Transverse colon (tissue), 4 donors: ENCODE measurements at places on chromosomes 16 and 17. TPM values are rescaled to one million over a fixed set of nuclear protein-coding genes. Genes with fewer than 3 reads are reported as not detected.

DNA sequence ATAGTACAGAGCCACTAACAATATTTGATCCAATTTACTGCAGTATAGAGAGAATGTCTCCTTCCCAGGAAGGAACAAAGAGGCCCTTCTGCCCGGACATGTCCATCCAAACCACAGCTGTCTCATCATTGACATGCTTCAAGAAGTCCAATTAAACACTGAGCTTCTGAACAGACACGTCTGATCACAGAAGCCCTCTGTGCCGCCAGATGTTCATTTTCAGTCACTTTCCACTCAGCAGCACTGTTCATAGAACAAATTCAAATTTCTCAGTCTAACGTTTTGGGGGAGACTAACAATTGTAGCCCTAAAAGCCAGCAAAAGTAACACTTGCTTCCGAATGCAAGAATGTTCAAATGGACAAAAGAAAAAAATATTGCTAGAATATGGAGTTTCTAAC lies 15.3 kb downstream of the ZC3H7A start:
- H3K27me3 ChIP-seq: no peaks in the 10 kb centered on the region
- H3K27ac ChIP-seq: peak overlapping the region; percentile 88
- H3K4me1 ChIP-seq: peaks cover 42% of the 10 kb centered on the region
- no peak overlapping the region for H3K4me3 ChIP-seq

- H3K36me3 ChIP-seq: no peaks in the 10 kb centered on the region
- H3K27me3 ChIP-seq: no peaks in the 10 kb centered on the region
- H3K27ac ChIP-seq: no peak overlapping the region
- no peak for DNase-seq
- no peaks in the 10 kb centered on the region for H3K4me1 ChIP-seq
These were observed 317.2 kb upstream of the KCNJ16 start for GRCh38 chr17:69757688-69758430.

PDK2 gene
- total RNA-seq: 84.6 TPM

USP43 gene
- total RNA-seq: 26.9 TPM

SEPTIN1 gene
- 9.8 TPM for total RNA-seq

DNA sequence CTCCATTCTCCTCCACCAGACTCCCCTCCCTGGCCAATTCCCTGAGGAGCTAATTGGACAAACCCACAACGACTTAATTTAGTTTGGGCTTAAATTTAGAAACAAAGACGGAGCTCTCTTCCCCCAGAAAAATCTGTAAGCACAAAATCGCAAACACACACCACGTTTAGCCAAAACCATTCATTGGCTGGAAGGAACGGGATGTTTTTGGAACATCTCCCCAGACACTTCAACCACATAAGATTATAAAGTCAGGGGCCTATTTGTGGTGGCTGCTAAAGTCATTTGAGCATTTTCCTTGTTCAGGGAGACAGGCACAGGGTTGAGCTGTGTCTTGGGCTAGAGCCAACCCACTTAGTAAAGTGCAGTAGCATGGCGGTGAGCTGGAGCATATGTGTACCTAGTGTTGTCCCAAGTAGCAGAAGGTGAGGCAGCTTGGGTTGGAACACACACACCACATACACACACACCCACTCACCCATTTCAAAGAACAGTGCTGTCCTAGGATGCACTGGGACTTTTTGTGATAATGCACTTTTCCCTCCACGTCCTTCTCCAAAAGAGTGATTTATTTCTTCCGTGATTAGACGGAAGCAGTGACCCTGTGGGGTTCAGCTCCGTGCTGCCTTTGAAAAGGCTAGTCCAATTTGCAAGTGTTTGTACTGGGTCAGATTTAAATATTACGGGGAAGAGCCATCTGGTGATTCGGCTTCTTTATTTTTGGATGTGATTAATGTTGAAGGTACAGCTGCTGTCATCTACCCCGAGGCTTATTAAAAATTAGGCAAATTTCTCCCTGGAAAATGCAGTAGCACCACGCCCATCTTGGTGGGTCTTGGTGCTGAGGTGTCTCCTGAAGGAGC lies 32.2 kb downstream of the ELAC2 start:
- no peaks in the 10 kb centered on the region for H3K27me3 ChIP-seq
- no peak overlapping the region for H3K4me3 ChIP-seq
- H3K36me3 ChIP-seq: peaks cover 1% of the 10 kb centered on the region
- H3K4me1 ChIP-seq: no peaks in the 10 kb centered on the region
- no peak overlapping the region for H3K27ac ChIP-seq

GRCh38 chr17:7404737-7405349 lies 946 bp upstream of the TMEM256 start:
- peaks cover 23% of the 10 kb centered on the region for H3K4me1 ChIP-seq
- H3K36me3 ChIP-seq: no peaks in the 10 kb centered on the region
- peaks cover 17% of the 10 kb centered on the region for H3K27me3 ChIP-seq
- DNase-seq: no peak
- peak overlapping the region; percentile 98 for H3K27ac ChIP-seq

DNA sequence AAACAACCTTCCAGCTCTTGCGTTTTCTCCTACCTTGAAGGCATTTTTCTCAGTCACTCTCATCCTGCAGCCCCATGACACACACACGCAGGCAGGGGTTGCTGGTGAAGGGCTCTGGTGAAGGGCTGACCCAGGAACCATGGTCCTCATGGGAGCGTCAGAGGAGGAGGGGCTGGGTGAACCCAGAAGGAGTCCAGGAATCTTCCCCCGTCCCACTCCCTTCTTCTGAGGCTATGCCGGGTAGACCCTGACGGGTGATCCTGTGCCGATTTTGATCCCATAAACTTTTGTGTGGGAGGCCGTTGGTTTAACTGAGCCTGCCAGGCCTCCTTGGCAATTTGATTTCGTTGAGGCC lies 278.4 kb upstream of the FOXF1 start:
- H3K4me3 ChIP-seq: no peak overlapping the region
- no peak for DNase-seq
- no peaks in the 10 kb centered on the region for H3K4me1 ChIP-seq
- no peak overlapping the region for H3K27ac ChIP-seq
- H3K27me3 ChIP-seq: no peaks in the 10 kb centered on the region
